ENCODE measurements at places on chromosomes 7 and 10.

- no peak for DNase-seq
Measured at GRCh38 chr7:2800220-2800930, 43.7 kb downstream of the GNA12 start.

- no peak for DNase-seq
Measured at GRCh38 chr10:60914690-60915141, 29.3 kb downstream of the RHOBTB1 start.

- no peak for DNase-seq
Measured at GRCh38 chr10:99410876-99411275, 19.5 kb downstream of the GOT1 start.

- no peak for DNase-seq
Measured at GRCh38 chr10:13907570-13907969, 320.8 kb downstream of the PRPF18 start.

- no peak for DNase-seq
Measured at GRCh38 chr10:27664461-27664860, 81.2 kb downstream of the MKX start.

DNA sequence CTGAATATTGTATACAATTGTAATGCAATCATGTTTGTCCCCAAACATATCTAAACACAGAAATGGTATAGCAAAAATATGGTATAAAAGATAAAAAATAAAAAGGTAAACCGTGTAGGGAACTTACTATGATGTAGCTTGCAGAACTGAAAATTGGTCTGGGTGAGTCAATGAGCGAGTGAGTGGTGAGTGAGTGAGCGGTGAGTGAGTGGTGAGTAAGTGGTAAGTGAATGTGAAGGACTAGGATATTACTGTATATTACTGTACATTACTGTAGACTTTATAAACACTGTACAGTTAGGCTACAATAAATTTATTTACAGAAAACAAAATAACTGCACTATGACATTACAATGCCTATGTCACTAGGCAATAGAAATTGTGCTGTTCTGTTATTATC, 1163.2 kb upstream of the SORCS1 start:
- no peak for DNase-seq

DNA sequence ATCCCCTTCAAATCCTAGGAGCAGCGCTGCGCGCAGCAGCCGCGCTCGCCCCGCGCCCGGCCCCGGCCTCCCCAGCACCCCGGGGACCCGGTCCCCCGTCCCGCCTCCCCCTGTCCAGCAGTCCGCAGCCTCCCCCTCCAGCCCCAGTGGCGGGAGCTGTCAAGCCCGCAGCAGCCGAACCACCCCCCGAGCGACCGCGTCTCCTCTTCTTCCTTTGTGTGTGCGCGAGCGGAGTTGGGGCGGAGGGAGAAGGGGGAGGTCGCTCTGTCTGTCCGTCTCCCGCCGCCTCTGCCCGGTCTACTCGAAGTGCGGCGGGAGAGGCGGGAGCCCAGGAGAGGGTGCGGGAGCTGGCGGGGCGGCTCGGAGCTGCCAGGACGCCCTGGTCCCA, 375 bp upstream of the CHN2 start:
- DNase-seq = no peak

- DNase-seq = no peak
Measured at GRCh38 chr10:76265441-76266113, 834.2 kb downstream of the LRMDA start.

GRCh38 chr7:7701527-7701926, 16.9 kb downstream of the RPA3 start:
- no peak for DNase-seq

- no peak for DNase-seq
Measured at GRCh38 chr10:34241226-34242000, 573.7 kb downstream of the PARD3 start.

GRCh38 chr7:91436655-91437054, 172.4 kb downstream of the FZD1 start:
- DNase-seq = no peak

GRCh38 chr7:31049005-31049765, 2.9 kb upstream of the ADCYAP1R1 start:
- no peak for DNase-seq

DNA sequence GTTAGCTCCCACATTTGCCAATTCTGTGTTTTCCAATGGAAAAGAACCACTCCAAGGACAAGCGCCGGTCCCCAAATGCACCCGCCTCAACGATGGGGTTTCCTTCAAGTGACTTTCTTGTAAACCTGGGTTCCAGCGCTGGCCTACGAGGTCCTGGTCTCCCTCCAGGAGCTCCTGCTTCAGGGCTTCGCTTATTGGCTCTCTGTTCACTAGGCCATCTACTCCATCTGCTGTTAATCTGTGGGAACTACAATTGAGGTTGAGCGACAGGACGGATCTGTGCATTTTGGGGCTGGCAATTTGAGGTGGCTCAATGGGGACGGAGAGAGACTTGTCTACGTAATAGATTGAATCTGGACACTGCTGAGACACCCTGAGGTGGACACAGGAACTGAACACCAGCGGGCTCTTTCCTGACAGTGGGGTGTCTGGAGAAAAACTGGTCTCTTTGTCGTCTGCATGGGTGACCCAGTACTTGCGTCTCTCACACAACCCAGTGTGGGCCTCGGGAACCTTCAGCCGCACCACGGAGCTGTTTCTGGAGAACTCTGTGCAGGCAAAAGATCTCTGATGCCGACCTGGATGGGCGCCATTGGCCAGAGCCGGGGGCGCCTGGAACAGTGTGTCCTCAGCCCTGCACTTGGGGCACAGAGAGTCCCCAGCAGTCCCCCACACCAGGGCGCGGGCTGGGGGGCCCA, 115.9 kb upstream of the ADAM12 start:
- no peak for DNase-seq

GRCh38 chr10:15172306-15172840, 3.9 kb upstream of the NMT2 start:
- DNase-seq = no peak

GRCh38 chr10:21993360-21994001, 10.0 kb downstream of the DNAJC1 start:
- no peak for DNase-seq

GRCh38 chr7:28668085-28668484, 255.8 kb downstream of the CREB5 start:
- no peak for DNase-seq

DNA sequence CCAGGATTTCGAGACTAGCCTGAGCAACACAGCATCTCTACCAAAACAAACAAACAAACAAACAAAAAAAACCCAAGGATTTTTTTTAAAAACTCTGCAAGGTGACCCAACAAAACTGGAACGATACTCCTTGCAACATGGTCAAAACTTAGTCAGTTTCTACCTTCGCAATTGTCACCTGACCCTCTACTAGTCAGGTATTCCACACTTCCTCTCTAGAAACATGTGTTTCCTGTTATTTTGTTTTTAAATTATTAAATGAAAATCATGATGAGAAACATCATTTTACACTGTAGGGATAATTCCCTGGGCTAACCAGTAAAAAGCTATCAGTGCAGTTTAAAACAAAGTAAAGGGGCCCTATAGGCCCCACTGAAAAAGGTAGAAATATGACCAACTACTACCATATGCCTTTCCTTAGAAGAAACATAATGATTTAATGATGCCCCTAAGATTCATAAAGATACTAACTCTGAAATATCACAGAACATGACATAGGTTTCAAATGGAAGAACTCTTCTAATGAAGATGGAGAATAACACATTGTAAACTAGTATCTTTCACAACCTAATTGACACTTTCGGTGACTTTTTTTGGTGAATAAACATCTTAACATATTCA, 8.7 kb downstream of the BRAF start:
- no peak for DNase-seq

- DNase-seq = no peak
Measured at GRCh38 chr7:37714606-37715005, 31.0 kb downstream of the GPR141 start.

DNA sequence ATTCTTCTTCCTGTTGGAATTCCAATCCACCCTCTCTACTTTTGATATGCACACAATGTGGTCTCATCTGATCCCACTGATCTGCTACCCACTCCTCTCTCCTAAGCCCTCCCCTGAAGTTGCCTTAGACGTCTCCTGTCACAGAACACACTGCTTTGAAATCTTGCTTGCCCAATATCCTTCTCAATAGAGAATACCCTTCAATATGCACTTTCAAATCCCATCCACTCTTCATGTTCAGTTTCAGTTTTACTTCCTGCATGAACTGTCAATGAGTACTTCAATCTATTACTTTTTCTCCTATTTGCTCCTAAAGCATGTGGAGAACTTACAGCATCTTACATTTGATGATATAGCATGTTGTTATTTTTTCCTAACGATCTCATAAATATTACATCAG, 93.5 kb downstream of the UPF2 start:
- DNase-seq = no peak

- no peak for DNase-seq
Measured at GRCh38 chr7:2040893-2041270, 191.9 kb downstream of the MAD1L1 start.

DNA sequence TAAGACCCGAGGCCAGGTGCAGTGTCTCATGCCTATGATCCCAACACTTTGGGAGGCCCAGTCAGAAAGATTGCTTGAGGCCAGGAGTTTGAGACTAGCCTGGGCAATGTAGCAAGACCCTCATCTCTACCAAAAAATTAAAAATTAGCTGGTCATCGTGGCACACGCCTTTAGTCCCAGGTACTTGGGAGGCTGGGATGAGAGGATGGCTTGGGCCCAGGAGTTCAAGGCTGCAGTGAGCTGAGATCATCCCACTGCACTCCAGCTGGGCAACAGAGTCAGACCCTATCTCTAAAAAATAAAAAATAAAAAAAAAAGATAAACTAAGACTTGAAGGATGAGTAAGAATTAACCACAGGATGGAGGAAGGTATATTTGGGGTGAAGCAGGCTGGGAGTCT, 77.9 kb downstream of the JCAD start:
- no peak for DNase-seq

- DNase-seq = no peak
Measured at GRCh38 chr7:155344270-155344617, 46.6 kb downstream of the INSIG1 start.

DNA sequence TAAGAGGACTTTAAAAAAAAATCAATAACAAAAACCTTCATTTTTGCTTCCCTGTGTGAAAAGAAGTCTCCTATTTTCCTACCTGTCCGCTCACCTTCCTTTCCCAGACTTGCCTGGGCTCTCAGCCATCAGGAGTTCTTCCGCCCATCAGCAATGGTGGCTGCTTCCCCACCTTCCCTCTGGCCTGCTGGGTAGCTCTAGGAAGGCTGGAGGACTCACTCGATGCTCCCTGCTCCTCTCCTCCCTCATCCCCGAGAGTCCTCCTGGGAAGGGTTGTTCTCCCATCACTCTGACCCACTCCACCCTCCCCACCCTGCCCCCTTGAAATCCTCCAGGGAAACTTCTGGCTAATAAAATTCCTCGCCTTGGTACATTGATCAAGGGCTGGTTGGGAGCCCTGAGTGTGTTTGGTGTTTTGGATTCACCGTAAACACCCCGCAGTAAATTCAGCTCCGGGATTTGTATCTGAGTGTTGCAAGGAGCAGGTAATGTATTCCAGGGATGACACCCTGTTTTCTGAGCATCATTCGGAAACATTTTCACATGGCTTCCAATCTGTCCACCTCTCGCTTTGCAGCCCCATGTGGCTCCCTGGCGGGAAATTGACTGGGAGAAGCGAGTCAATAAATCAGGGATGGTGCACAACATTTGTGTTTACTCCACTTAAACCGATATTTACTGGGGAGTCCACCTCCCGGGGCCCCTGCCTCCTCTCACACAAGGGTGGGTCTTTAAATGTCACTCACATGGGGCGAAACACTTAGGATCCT, 126.4 kb upstream of the SDK1 start:
- DNase-seq = no peak

- no peak for DNase-seq
Measured at GRCh38 chr7:55377162-55377817, 12.2 kb downstream of the LANCL2 start.

GRCh38 chr7:74665296-74665938, 7.9 kb downstream of the GTF2I start:
- DNase-seq = peak; percentile 17

- DNase-seq = no peak
Measured at GRCh38 chr10:17265468-17265867, 37.4 kb downstream of the VIM start.

DNA sequence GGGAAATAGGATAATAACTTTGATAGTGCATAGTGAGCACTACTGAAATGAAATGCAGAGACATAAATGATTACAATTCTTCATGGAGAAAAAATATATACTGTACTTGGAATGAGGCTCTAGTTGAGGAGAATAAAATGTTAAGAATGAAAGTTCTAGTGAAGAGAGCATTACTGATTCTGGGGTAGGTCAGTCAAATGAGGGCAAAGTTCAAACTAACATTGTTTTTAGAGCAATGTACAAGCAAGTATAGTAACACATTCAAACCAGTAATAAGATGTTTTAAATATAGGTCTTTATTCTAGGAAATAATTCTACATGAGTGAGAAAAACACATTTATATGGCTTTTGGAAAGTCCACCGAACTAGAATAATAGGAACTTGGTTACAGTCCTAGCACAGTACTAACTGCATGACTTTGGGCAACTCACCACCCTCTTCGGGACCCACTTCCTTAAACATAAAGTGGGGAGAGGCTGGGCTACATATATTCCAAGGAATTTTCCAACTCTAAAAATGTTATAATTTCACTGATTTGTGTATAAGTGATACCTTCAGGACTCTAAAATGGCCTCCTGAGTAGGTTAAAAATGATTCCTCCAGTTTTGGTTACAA, 86.4 kb downstream of the CDK6 start:
- DNase-seq = no peak

- DNase-seq = peak; percentile 37
Measured at GRCh38 chr10:18214691-18215563, 74.7 kb downstream of the CACNB2 start.

GRCh38 chr7:138980563-138981291, 462 bp downstream of the KIAA1549 start:
- peak; percentile 33 for DNase-seq

DNA sequence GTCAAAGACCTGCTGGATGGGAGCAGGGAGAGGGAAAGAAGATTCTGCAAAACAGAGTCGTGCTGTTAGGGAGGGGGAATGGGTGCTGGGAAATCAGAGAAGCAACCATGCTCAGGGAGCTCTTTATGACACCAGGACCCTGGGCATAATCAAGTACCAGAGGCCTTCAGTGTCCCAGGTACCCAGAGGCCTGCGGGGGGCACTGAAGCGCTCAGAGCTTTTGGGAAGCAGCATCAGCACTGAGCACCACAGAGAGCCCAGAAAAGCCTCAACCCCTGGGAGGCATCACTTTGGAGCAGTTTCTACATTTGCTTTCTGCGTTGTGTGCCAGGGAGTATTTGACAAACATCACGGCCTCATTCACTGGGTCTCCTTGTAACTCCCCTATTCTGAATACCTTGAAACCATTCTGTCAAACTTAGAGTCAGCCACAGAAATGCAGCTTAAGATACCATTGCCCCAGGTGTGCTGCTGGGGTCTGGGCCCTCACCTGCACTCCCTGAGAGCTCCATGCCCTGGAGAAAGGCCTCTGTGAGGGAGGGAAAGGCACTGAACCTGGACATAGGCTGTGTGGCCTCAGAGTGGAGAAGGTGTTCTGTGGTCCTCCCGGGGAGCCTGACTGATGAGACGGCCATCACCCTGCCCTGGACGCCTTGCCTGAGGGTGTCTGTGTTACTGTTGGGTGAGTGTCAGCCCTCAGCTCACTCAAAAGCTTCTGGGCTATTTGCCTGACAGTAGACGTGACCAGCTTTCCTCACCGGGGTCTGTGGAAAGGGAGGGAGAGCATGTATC, 37.1 kb downstream of the CXCL12 start:
- no peak for DNase-seq

GRCh38 chr7:107998660-107999480, 4.1 kb downstream of the LAMB1 start:
- DNase-seq = no peak
